ENCODE measurements at places on chromosomes 6 and 20.

GRCh38 chr6:108875161-108875555, 26.9 kb downstream of the ARMC2 start:
- no peak for DNase-seq

DNA sequence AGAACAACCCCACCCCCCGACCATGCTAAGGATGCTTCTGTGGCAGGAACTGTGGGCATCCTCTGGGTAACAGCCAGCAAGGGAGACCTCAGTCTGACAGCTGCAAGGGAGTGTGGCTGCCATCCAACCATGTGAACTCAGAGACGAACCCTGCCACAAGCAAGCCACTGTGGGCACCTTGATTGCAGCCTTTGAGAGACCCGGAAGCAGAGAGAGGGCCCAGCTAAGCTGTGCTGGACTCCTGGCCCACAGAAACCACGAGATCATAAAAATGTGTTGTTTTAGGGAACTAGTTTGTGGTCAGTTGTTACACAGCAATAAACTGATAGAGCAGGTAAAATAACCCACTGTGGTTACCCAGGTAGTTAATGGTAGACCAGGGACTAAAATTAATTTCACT, 414.6 kb downstream of the CDH26 start:
- no peak for DNase-seq

DNA sequence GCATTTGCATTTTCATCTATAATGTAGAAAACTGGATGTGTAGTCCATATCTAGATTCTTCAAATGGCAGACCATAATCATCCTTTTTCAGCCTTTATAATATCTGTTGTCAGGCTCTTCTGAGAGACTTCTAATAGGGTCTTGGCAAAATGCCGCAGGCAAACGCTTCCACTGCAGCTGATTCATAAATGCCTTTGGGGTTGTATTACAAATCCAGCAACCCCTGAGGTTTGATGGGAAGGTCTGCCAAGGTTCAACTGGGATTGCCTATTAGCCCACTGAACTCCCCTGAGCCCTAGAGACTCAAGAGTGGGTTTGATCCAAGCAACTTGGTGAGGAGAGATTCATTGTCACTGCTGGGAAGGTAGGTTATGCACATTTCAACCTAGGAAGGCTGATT, 365.2 kb upstream of the POU3F2 start:
- DNase-seq, result no peak

GRCh38 chr6:153564803-153565202, 433.7 kb upstream of the RGS17 start:
- no peak for DNase-seq

DNA sequence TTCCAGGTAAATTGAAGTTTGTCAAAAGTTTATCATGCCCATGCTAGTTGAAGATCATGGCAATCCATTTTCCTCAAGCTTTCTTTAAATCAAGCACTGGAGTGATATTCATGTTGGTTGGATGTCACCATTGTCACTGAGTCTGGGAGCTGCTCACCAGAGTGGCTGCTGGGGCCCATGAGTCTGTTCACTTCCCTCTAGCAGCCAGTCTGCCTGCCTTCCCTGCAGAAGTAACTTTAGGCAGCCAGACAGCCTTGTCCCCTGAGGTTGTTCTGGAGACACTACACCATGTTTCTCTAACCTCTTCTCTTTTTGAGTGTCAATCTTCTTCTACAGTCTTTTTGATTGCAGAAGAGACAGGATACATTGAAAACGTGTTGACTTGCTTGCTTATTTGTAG, 5.5 kb downstream of the SIRT5 start:
- DNase-seq, result no peak
